ENCODE measurements at places on chromosomes 4 and X.

GRCh38 chr4:155543126-155543765 lies 123.4 kb upstream of the GUCY1A1 start:
- no peak for DNase-seq

GRCh38 chrX:20147561-20147960 lies 5.9 kb upstream of the EIF1AX start:
- DNase-seq, result no peak

- peak; percentile 20 for DNase-seq
Measured at GRCh38 chr4:55458164-55458563, 62.4 kb downstream of the TMEM165 start.

- DNase-seq, result no peak
Measured at GRCh38 chrX:74853255-74853654, 72.0 kb downstream of the NEXMIF start.

- DNase-seq, result no peak
Measured at GRCh38 chr4:55032179-55032578, 93.2 kb downstream of the KDR start.

GRCh38 chrX:10051866-10052480 lies 84.8 kb downstream of the CLDN34 start:
- DNase-seq, result no peak

DNA sequence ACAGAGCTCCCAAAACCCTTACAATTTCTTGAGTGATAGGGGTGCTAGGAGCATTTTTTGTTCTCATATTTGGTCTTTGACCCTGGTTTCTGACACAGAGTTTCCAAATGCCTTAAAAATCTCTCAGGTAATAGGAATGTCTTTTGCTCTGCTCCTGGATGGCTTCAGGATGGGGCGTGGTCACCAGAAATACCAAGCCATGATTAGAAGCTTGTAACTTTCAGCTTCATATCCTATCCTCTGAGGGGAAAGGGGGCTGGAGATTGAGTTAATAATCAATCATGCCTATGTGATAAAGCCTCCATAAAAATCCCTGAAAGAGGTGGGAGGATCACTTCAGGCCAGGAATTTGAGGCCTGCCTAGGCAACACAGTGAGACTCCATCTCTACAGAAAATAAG lies 34.6 kb upstream of the IL9R start:
- no peak for DNase-seq

- no peak for DNase-seq
Measured at GRCh38 chr4:78613522-78614321, 62.2 kb downstream of the ANXA3 start.

- DNase-seq, result no peak
Measured at GRCh38 chrX:130497531-130497930, 95.7 kb downstream of the RBMX2 start.

GRCh38 chr4:121108557-121108956 lies 36.2 kb upstream of the NDNF start:
- DNase-seq, result no peak

DNA sequence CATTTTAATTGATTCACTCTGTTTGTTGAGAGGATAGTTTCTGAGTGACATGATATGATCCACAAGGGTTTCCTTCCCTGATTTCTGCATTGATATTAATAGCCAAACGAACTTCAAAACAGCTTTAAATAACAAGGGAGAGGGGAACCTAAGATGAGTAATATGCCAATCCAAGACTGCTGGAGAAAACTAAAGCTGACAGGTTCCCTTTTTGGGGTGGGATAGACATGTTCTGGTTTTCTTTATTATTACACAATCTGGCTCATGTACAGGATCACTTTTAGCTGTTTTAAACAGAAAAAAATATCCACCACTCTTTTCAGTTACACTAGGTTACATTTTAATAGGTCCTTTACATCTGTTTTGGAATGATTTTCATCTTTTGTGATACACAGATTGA lies 182.2 kb downstream of the AR start:
- DNase-seq, result no peak

DNA sequence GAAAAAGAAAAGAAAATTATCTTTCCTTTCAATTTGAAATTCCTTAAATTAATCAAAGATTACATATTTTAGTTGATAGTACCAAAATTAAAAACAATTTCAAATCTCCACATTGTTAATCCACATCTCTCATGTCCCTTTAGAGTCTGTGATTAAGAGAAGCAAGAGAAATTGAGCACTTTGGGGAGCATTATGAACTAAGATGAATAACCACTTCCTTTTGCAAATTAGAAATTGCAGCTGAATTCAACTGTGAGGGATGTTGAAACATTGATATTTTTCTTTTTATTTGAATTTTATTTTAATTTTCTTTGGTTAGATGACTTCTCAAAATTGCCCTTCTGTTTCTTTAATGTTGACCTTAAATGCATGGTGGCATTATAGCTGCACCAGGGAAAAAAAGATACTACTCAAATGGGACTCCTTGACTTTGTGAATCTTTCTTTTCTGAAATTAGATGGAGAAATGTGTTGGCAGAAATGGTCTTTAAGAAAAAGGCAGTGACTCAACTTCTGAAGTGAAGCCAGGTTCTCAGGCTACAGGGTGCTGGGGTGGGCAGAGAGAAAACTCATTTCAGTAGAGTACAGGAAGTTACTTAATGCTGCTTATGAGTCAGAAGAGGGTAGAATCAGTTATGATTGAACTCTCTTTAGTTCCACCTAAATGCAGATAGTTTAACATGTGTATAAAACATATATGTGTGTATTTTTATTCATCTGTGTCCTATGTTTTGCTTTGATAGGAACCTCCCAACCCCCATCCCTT lies 92.0 kb upstream of the TNIP3 start:
- DNase-seq, result peak; percentile 92

DNA sequence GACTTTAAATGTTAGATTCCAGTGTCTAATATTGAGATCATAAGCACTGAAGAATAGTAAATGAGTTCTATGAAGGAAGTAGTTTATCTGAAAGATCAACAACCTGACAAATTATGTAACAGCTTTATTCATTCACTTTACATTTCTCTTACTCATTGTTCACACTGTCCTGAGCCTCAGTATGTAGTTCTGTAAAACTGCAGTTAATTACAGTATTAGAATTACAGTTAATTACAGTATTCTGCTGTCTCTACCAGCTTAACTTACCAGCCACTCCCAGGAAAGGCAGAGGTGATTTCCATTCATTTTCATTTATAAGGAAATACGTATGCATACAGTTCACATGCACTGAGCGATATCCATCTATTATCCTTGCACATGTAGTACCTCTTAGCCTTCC lies 32.7 kb downstream of the NFKB1 start:
- no peak for DNase-seq

DNA sequence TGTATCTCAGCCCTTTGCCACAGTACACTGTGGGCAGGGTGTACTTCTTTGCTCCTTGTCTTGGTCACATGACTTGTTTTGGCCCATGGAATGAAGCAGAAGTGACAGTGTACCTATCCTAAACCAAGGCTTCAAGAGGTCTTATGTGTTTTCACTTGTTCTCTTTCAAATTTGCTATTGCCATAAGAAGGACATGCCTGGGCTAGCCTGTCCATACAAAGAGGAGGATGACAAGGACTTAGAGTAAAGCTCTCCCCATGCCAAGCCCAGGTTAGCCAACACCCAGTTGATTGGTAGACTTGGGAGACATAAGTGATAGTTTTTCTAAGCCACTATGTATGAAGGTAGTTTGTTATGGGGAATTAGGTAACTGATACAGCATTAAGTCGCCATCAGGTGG lies 141.1 kb upstream of the MID1 start:
- DNase-seq, result no peak

GRCh38 chr4:53659112-53659511 lies 67.8 kb upstream of the LNX1 start:
- DNase-seq, result no peak

All from RWPE1 (cell line).